ENCODE measurements at places on chromosomes 4 and X.

- DNase-seq, result no peak
These were observed 9.2 kb upstream of the GABRA4 start for GRCh38 chr4:47002580-47002979.

DNA sequence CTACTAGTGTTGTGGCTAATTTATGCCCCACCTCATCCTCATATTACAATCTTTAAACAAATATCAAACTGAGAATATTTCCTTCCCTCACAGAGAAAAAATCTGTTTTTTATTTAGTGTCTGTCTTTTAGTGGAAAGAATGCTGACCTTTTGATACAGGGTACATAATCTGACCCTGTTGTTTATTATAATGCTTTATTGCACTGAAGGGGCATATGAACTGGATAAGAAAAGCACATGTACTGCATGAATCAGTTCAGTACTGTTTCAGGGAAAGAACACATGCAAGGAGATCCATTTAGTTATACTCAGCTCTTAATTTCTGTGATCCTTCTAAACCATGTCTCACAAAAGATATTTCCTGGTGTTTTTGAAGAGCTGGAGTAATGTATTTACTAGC is 15.5 kb upstream of the DYNLT3 start:
- DNase-seq, result no peak

DNA sequence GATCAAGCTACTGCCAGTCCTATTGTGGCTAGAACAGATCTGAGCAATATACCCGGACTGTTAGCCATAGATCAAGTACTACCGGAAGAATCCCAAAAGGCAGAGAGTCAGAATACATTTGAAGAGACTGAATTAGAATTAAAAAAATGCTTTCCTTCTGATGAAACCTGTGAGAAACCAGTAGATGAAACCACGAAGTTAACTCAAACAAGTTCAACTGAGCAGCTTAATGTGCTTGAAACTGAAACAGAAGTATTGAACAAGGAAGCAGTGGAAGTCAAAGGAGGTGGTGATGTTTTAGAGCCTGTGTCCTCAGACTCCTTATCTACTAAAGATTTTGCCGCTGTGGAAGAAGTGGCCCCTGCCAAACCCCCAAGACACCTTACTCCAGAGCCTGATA is 46.8 kb downstream of the WDR44 start:
- no peak for DNase-seq

DNA sequence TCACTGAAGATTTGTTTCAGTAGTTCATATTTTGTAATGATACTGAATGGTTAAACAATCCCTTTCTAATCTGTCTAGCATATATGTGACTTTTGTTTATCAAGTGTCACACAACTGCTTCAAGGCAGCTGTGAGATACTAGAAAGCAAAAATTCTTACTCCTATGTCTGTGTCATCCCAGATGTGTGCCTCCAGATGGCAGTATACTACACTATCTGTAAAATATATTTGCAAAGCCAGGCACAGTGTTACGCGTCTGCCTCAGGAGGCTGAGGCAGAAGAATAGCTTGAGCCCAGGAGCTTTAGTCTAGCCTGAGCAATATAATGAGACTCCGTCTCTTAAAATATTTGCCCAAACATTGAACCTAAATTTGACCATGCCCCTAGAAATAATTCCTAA is 4.0 kb downstream of the NUDT10 start:
- DNase-seq, result no peak

GRCh38 chr4:189088780-189089179 is 851.9 kb upstream of the FRG1 start:
- no peak for DNase-seq

DNA sequence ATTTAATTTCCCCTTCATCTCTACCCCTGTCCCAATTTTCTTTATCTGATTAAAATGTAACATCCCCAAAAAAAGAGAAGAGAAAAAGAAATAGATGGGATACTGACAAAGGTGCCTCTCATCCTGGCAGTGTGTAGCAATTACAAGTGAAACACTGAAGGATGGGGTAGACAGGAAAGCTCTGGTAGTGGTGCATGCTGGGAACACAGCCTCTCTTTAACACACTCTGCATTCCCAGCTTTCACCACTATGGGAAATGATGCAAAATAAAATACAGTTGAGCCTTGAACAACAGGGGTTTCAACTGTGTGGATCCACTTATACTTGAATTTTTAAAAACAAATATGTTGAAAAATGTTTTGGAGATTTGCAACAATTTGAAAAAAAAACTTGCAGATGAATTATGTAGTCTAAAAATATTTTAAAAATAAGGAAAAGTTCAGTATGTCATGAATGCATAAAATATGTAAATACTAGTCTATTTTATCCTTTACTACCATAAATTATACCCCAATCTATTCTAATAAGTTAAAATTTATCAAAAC is 239.2 kb upstream of the DDX53 start:
- no peak for DNase-seq

DNA sequence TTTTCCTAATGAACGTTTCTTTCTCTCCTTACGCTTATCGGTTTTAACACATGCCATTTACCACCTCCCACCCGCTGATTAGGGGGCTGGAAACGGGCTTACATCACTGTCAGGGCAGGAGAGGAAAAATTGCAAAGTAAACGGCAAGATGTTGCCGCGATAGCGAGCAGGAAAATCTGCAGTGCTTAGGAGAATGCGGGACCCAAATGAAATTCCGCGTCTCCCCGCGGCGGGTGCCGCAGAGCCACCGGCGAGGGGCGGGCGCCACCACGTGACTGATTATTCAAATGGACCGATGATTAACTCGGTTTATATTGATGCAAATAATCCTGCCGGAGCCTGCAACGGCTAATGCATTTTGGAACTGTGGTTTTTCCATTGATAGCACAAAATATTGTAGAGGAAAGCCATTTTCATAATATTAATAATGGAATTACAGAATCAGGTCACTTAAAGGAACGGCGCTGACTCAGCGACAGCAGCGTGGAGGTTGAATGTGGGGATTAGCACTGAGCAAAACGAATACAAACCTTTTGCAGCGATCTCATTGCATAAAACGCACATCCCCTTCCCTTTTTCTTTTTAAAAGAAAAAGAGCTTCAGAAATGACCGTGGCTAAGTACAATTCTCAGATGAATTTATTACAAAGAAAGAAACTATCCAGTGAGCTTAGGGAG is 224.2 kb downstream of the STIM2 start:
- DNase-seq, result no peak

DNA sequence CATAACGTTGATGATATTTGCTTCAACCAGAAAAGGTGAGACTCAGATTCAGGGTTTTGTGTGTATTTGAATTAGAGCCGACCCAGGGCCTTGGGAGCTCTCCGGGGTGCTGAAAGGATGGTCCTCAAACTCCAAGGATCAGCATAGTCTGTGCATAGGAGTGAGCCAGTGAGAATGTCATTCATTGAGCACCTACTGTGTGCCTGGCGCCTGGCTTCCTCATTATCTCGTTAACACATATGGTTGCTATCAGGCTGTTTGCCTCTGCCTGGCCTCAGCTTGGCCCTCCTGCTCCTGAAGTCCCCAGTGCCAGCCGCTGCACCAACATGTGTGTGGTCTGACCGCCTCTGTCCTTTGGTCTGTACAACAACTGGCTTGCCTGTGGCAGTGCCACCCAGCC is 25.1 kb upstream of the JAKMIP1 start:
- no peak for DNase-seq

GRCh38 chr4:102500352-102500695 is 835 bp upstream of the NFKB1 start:
- no peak for DNase-seq

- DNase-seq, result no peak
These were observed 102.4 kb downstream of the SLIT2 start for GRCh38 chr4:20354120-20354519.

DNA sequence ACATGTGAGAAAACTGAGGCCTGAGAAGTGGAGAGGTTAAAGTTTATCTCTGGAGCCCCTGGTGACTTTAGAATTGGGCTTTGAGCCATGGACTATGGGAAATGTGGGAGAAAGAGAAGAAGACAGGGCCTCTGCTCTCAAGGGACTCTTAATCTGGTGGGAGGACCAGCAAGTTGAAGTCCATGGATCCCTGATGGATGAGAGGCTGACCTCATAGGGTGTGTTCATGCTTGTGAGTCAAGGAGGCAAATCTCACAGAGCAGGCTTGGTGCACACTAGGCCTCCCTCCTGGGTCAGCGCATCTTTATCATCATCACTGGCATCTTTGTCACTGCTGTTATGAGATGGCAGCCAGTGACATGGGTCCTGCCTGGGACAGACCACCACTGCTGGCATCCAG is 211.9 kb downstream of the AFAP1 start:
- no peak for DNase-seq

DNA sequence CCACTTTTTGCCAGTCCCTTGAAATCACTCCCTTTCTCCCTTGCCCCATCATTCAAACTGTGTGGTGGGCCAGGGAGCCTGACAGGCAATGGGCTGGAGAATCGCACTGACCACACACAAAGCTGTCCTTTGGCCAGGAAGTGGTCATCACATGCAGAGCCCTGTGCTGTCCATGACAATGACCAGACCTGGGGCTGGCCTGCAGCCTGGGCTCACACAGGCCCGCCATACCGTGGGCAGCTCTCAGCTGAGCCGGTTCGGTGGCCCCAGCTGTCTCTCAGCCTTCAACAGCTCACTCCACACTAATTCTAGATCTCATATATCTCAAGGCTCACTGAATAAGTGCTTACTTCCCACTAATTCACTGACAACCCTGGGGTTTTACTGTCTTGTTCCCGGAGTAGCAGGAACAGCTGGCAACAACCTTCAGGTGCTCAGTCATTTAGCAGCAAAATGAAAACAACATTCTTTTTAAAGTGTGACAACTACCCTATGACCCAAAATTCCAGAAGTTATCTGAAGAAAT is 48.0 kb downstream of the USP46 start:
- DNase-seq, result no peak

- DNase-seq, result no peak
These were observed 43.0 kb downstream of the FBXL5 start for GRCh38 chr4:15612136-15612535.

Data from stimulated activated CD4-positive, alpha-beta T cell treated with anti-CD3 and anti-CD28 coated beads, Interleukin-1b, Interleukin-23, amount 100 ng/mL, for 1 hour (primary cell).